ENCODE measurements at places on chromosomes 7 and 10.

GRCh38 chr10:126011995-126012394 lies 115.6 kb downstream of the FANK1 start:
- no peak for DNase-seq

- DNase-seq, result no peak
Observed at GRCh38 chr7:77479536-77480088, 57.5 kb upstream of the PTPN12 start.

GRCh38 chr7:30605832-30606231 lies 11.2 kb downstream of the GARS1 start:
- no peak for DNase-seq

DNA sequence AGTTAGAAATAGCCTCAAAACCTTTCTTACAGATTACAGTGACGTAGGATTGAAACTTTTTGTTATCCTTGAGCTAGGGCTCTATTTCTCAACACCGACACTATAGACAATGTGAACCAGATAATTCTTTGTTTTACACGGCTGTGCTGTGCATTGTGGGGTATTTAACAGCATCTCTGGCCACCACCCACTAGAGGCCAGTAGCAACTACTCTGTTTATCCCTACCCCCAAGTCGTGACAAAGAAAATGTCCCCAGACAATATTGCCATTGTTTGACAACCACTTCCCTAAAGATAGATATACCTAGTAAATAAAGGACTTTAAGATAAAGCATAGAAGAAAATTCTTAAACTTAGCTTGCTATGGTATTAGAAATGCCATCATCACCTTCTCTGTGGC lies 359.6 kb downstream of the ARL4A start:
- DNase-seq, result no peak

GRCh38 chr7:27172315-27172774 lies 1.8 kb downstream of the HOXA10 start:
- peak; percentile 49 for DNase-seq

GRCh38 chr7:157596471-157596870 lies 259.7 kb downstream of the DNAJB6 start:
- no peak for DNase-seq

DNA sequence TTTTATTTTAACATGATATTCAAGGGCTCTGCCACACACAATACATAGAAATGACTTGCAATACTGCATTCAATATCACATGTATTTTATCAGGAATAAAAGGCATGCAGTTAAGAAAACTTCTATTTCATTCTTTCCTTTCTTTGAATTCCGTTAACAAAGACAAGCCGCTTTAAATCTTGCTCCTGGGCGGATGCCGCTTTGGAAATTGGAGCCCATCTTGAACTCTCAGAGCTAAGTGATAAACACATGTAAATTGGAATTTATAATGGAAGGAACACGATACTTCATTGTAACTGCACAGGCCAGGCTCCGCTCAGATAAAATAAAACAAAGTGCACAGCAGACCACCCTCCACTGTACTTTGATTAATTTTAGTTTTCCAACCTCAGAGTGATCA lies 774.5 kb upstream of the COBL start:
- DNase-seq, result no peak

DNA sequence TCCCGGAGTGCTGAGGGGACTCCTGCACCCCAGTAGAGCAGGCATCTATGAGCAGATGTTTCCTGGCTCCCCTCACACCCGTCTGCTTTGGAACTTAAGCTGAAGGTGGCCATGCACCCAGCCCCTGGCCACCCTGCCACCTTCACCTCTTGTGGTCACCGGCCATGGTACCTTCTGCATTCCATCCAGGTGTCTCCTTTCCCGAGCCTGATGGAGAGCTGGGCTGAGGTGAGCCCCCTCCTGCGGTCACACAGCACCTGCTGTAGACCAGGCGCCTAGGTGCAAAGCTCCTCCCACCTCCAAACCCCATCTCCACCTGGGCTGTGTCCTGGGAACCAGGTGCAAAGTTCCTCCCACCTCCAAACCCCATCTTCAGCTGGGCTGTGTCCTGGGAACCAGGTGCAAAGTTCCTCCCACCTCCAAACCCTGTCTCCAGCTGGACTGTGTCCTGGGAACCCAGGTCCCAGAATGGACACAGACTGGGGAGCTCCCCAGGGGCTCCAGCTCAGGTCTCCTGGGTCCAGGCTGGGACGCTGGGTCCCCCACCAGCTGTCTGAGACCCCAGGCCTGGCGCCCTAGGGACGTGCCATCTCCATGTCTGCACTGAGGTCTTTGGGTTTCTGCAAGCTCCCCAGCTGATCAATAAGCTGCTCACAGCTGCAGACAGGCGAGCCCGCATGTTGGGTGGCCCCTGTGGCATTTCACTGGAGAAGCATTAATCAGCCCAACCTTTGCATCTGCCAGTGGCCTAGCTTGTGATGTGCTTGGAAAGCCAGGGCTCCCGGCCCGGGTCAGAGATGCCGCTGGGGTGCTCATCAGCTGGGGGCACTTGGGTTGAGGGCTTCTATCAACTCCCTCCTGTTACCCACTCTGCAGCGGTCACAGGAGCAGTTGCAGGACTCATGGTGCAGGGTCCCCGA lies 61.2 kb upstream of the INPP5A start:
- no peak for DNase-seq

DNA sequence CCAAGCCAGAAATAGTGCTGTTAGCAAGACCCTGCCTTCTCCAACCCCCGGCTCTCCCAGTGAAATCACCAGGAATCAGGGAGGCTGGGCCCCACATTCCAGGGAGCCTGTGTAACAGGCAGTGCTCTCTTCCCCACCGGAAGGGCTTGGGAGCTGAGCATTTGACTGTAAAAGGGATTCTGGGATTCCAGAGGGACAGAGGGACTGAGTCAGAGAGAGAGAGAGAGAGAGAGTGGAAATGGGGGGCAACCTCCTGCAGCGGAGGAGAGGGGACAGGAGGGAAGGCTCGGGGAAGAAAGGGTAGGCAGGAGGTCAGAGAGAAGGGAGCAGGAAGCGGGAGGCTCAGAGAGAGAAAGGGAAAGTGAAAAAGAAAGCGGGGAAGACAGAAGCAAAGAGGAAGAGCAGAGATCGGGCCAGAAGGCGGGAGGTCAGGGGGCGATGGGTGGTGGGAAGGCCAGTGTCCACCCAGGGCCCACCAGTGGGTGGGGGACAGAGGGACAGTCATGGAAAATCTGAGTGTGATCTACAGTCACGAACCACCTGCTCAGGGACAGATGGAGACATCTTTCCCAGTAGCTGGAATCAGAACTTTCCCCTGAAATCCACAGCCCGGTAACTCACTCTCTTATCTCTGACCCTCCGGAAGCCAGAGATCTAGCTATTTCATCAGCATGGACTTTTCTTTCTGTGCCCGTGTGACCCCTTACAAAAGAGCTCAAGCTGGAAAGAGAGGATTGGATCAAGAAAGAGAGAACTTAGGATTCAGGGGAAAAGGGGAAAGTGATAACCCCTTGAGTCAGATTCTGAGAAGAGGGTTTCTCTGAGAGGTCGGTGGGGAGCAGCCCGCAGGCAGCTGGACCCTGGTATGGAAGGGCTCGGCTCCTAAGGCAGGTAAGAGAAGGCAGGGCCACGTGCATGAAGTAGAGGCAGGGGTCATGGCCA lies 4.6 kb upstream of the SERPINE1 start:
- DNase-seq, result no peak

GRCh38 chr10:1292611-1293031 lies 236.4 kb downstream of the WDR37 start:
- no peak for DNase-seq

GRCh38 chr7:2478399-2478785 lies 2.2 kb upstream of the GRIFIN start:
- DNase-seq, result no peak

GRCh38 chr10:17062955-17063484 lies 66.6 kb downstream of the CUBN start:
- DNase-seq, result no peak

DNA sequence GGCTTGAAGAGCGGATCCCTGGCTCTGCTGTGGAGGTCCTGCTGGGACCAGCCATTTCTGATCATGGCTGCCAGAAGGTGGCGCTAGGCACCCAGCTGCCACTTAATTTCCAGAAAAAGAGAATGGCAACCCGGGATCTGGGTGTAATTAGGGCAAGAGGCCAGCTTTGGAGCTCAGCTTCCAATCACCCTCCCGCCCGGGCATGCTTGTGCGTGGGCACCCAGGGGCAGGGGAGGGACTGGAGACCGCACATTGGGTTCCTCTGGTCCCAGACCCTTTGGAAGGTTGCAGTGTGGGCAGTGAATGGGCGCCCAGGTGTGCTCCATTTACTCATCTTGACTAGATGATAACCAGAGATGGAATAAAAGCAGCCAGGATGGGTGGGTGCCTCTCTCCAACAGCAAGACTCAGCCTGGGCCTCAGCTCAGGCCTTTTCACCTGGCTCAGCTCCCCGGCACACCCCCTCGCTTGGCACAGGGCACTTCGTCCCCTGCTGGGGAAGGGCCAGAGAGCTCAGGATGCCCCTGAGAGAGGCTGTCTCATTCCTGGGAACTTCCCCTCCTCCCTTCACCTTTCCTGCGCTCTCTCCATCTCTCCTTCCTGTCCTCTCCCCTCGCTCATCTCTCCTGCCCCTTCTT lies 14.7 kb downstream of the FAM241B start:
- peak; percentile 78 for DNase-seq

GRCh38 chr10:80416479-80417098 lies 8.2 kb downstream of the PRXL2A start:
- no peak for DNase-seq

- DNase-seq, result no peak
Observed at GRCh38 chr7:23469961-23470250, 385 bp downstream of the IGF2BP3 start.

GRCh38 chr7:20440472-20441105 lies 109.9 kb downstream of the ITGB8 start:
- DNase-seq, result peak; percentile 56

DNA sequence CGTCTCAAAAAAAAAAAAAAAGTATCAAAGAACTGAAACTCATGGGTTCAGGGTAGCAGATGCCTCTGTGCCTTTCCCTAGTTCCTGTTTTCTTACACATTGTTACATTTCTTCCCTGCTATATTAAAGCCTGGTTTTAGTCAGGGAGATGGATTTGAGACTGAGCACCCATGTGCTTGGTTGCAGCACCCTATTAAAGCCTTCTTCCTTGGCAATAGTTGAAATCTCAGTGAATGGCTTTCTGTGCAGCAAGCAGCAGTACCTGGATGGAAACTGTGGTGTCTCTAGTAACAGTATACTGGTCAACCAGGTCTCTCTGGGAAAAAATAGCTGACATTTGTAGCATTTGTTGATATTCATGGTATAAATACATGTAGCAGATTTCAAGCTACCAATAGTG lies 331.1 kb downstream of the ANKRD30A start:
- no peak for DNase-seq

- no peak for DNase-seq
Observed at GRCh38 chr7:111783854-111784253, 221.6 kb upstream of the IMMP2L start.

- DNase-seq, result peak; percentile 64
Observed at GRCh38 chr10:80460399-80461207, 6.5 kb downstream of the TSPAN14 start.

DNA sequence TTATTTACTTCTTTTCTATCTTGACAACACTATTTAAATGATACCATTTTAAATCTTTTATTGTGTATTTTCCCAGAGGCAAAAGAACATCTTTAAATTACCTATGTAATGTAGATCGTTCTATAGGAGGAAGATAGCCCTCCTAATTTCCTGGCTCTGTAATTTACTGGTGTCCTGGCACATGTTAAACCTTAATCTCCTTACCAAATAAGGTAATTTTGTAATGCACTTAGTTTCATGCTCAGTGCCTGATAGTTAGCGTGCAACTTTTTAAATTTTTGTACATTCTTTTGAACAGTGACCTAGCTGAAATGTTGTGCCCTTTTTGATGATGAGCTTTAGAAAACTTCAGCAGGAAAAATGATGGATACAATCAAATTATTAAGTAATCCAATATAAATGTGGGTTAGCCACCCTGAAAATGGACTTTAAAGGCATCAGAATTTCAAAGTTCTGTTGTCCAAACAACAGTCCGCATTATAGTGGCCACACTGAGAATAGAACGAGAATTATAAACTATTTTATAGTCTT lies 81.4 kb downstream of the ABCB5 start:
- DNase-seq, result no peak

DNA sequence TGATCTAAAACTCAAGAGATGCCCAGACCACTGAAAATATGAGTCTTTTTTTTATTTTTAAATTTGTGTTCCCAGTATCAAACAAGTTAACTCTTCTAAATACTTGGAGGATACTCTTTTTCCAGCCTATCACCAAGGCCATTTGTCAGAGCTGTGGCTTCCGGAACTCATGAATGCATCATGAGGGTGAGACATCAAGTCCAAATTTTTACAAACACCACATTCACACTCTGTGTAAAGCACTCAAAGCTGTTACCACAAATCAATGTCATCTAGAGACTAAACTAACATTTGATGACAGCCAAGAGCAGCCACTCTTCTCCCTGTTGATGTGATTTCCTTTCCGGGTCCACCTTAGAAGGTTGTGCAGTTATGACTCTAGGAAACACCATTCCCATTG lies 43.8 kb upstream of the ARID5B start:
- DNase-seq, result no peak

- no peak for DNase-seq
Observed at GRCh38 chr7:77855371-77856083, 57.0 kb downstream of the PHTF2 start.

DNA sequence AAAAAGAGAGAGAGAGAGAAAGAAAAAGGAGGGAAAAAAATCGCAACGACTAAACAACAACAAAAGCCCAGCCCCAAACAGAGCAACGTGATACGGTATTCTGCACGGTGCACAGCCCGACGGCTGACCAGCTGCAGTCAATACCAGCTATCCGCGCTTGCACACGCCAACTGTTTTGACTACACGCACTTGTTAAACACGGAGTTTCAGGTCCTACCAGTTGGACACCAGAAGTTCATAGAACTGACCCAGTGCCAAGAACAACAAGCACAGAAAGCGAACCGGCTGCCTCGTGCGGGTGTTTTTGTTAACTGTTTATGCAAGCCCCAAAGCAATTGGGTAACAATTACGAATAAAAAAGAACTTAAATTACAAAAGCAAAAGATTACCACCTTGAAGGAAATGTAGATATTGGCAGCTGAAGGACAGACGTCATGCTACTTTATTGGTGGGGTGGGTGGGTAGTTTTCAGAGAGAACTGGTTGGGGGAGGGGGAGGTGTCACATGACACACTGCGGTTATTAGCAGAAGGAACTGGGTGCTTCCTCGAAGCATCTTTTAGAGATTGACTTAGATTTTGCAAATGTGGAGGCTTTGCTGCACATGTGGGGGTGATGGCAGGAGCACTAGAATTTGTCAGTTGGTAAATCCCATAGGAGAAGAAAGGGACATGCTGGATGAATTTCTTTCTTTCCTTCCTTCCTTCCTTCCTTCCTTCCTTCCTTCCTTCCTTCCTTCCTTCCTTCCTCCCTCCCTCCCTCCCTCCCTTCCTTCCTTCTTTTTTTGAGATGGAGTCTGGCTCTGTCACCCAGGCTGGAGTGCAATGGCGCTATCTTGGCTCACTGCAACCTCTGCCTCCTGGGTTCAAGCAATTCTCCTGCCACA lies 110.6 kb upstream of the EFCAB10 start:
- DNase-seq, result no peak

Data from KBM-7 (cell line).